ENCODE measurements at places on chromosomes 6 and 20.

- no peak for DNase-seq
These were observed 49.6 kb upstream of the RIPOR2 start for GRCh38 chr6:24985323-24985722.

DNA sequence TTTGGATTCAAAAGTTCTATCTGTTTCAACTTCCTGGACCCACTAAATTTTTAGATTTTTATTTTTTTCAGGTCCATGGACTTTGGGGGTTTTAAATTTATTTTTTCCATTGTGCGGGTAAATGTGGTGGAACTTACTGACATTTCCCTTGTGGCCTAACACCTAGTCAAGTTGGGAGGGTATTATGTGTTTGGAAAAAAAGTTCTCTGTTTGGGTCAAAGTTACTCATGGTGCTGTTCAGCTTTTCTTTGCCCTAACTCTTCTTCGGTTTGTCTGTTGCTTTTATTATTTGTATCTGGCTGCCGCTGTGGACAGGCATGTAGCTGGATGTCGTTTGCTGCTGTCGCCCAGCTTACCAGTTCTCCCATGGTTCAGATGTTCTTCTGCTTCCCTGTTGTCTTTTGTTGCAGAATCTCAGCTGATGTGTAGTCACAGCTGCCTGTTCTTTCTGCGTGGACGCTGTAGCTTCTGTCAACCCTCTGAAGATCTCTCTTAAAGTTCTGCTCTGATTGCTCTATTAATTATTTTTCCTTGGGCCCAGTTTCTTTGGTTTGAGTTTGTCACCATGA is 7.9 kb downstream of the IGF2R start:
- no peak for DNase-seq

DNA sequence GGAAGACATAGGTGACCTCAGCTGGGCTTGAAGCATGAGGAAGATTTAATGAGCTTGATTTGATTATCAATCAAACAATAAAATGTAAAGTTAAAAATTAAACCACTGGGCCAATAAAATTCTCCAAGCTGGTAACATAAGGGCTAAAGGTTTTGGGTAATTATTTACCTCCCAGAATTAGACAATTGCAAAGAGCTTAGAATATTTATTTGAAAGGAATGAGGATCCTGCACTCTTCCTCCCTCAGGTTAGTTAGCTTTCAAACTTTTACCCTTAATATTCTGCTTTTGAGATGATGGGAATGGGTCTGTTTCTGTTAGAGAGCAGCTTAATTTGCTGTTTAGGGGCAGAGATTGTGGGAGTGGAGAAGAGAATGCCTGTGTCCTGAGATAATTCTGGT is at the start of gene SLC17A4:
SLC17A4 (plus strand) TSS at position 208 of the 400 bp plus-strand sequence. CDS start 7,221 bp downstream, outside the sequence.
- peak; percentile 4 for DNase-seq

DNA sequence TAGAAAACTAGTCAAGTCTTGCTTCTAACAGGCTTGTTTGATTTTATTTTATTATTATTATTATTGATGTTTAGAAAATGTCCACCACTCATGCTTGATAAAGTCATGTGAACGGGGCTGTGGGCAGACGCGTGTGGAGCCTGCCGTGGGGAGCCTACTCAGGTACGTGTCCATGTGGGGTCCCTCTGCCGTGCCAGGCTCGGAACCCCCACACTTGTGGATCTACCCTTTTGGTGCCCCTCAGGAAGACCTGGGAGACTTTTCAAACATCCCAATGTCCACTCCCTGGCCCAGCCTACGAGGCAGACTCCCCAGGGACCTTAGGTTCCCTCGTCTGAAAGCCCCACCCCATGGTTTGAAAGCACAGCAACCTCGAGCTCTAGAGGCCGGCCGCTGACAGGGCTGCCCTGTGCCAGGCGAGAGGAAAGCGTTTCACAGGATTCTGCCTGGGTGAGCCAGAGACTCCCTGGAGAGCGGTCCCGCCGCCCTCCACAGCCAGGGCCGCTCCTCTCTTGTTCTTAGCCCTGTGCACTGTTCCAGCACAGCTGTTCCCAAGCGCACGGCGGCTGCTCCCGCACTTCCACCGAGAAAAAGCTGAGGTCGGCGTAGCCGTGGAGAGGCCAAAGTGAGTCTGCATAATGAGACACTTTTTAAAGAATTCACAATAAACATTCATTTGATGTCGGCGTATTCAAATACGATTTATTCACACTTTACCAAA is 249.7 kb downstream of the TTLL2 start:
- DNase-seq: peak; percentile 51

GRCh38 chr20:1788044-1788443 is 107.2 kb upstream of the SIRPA start:
- no peak for DNase-seq

DNA sequence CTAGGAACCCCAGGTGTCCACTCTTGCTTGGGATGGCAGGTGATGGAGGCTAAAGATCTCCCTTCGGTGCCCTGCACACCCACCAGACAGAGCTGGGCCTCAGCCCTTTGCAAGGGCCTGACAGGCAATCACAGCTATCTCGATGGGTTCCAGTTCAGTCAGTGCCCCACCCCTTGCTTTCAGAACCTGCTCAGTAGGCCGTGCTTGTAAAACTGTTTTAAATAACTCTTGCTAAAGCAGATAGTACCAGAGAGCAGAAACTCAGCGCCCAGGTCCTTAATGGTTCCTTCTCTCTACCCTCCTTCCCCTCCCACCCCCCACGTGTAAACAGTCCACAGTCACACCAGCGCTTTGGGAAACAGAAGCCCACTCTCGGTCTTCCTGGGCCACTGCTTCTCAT is 39.2 kb downstream of the C6orf132 start:
- no peak for DNase-seq

DNA sequence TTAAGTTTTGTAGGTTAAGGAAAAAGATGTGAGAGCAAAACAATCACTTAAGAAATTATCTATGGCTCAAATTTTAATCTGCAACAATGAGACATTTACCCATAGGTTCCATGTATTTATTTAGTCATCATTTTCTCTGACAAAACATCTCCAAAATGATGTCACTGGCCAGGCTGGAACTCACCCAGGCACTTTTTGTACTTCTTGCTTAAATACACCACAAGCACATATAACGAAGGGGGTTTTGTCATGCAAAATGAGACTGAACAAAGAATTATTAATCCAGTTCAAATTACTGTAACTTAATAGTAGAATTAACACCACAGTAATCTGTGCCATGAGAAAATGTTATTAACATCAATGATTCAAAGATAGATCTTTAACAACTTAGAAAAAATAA is 200.5 kb downstream of the PTPRK start:
- DNase-seq: no peak

DNA sequence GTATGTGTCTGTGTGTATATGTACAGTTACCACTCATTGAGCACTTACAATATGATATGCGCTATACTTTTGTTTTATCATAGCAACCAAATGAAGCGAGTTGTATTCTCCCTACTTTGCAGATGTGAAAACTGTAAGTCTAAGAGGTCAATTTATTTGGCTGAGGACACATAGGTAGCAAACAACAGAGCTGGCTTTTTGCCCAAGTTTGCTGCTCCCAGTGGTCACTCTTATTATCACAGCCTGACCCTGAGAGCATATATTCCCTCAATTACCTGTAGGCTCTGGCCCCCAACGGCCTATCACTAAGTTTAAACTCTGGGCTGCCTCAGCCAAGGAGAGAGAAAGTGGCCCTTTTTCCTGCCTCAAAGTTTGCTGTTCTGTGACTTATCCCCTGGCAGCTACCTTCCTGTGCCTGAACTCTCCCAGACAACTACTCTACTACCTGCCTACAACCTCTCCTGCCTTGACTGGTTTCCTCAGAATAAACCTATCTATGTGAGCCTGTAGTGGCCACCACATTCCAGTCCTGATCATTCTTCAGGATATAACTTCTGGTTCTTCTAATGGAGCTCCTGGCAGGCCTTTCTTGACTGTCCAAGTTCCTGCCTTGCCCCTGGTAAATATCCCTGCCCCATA is 221.8 kb downstream of the FRK start:
- DNase-seq: no peak

- no peak for DNase-seq
These were observed 566.8 kb downstream of the TFAP2A start for GRCh38 chr6:9848094-9848493.
